ENCODE measurements at places on chromosomes 3 and 15.

- no peak for DNase-seq
Observed at GRCh38 chr15:40219801-40220200, 19.1 kb upstream of the PAK6 start.

DNA sequence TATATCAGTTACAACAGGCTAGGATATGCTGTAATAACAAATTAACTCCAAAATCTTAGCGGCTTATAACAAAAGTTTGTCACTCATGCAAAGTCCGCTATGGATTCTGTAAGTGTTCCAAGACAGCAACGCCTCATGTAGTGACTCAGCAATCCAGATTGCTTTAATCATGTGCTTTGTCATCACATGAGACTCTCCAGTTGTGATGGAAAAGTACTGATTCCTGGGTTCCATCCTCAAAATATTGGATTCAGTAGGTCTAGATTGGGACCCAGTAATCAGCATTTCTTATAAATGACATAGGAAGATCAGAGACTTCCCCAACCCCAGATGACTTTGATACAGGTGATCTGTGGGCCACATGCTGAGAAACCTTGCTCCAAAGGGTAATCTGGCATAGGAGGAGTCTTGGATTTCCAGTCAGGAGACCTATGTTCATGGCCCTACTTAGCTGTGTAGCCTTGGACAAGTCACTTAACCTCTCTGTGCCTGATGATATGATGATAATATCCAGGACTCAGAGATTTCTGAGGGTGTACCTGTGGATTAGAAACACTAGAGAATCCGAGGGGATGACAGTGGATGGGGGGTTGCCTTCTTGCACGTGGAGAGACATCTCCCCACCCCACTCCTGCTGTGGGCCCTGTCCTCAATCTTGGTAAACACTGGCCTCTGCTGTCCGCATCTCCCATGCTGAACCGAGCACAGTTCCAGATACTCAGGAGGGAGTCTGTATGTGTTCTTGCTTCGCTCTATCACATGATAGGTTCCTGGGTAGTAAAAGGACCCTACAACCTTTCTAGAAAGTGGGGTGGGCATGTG is 65.5 kb downstream of the CORO2B start:
- no peak for DNase-seq

DNA sequence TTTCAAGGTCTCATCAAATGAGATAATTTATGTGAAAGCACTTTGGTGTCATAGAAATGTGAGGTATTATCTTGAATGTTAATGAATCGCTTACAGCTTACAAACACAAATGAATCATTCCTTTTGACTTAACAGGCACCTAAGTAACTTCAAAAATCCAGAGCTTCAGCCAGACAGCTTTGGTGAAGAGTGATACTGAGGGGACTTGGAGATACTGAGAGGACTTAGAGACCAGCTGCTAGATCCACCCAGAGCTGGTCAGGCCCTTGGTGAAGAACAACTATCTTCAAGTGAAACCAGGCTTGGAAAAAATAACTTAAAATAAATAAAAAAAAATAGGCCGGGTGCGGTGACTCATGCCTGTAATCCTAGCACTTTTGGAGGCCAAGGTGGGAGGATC is 16.2 kb upstream of the ZFYVE19 start:
- DNase-seq: no peak

DNA sequence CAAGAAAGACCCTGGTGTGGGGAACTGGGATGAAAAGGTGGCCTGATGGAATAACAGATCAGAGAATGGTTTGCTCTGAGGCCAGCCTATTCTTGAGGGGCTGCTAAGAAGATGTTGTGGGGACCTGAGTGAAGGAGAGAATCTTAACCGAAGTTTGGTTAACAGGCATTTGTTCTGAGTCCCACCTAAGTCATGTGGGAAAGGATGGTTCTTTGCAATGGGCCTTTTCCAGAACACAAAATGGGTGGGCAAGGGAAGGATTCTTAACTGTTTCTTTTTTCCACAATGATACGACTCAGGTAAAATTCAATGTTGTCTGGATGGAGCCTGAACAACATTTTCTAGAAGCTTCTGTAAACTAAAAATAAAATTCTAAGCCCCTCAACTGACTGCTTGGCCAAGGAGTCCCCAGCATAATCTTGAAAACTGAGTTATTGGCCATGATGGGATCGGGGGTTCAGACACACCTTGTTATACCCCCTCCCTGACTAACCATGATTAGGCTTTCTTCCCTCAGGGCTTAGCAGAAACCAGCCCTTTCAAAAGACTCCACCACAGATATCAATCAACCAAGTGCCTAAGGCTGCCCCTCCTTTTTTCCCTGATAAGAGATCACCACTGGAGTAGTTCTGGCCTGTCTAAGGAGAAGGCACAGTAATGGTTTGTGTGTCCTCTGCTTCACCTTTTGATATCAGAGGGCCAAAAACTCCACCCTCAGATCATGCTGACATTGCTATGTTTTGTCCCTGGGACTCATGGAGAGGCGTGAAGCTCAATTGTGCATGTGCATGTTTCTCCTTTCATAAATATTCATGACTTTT is 30.1 kb downstream of the SCN11A start:
- no peak for DNase-seq

- DNase-seq: no peak
Observed at GRCh38 chr3:119308355-119308754, 14.2 kb downstream of the ARHGAP31 start.

All from CD4-positive, alpha-beta T cell treated with Interleukin-4 for 4 hours (primary cell).